ENCODE measurements at places on chromosomes 3 and 15.

- peak; percentile 89 for DNase-seq
Measured at GRCh38 chr3:195895861-195896360, 12.4 kb downstream of the TNK2 start.

DNA sequence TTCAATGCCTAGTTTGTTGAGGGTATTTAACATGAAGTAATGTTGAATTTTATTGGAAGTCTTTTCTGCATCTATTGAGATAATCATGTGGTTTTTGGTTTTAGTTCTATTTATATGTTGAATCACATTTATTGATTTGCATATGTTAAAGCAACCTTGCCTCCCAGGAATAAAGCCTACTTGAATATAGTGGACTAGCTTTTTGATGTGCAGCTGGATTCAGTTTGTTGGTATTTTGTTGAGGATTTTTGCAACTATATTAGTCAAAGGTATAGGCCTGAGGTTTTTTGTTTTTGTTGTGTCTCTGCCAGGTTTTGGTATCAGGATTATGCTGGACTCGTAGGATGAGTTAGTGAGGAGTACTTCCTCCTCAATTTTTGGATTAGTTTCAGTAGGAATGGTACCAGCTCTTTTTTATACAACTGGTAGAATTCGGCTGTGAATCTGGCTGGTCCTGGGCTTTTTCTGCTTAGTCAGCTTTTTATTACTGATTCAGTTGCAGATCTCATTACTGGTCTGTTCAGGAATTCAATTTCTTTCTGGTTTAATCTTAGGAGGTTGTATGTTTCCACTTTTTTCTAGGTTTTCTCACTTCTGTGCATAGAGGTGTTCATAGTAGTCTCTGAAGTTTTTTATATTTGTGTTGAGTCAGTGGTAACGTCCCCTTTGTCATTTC is 209.8 kb upstream of the RBMS3 start:
- DNase-seq = no peak

GRCh38 chr3:30682434-30683155 is 76.2 kb downstream of the TGFBR2 start:
- DNase-seq = no peak

GRCh38 chr3:39133822-39134221 is 19.6 kb downstream of the CSRNP1 start:
- DNase-seq = no peak

GRCh38 chr3:73656241-73656890 is 31.6 kb upstream of the PDZRN3 start:
- DNase-seq = no peak

All from posterior cingulate gyrus (tissue), 11 donors.